ENCODE measurements at places on chromosomes 2 and 18.

GRCh38 chr2:232458051-232458660 lies 2.2 kb downstream of the ALPI start:
- DNase-seq = no peak

- peak; percentile 99 for DNase-seq
These were observed 574 bp upstream of the NCL start for GRCh38 chr2:231464576-231465540.

DNA sequence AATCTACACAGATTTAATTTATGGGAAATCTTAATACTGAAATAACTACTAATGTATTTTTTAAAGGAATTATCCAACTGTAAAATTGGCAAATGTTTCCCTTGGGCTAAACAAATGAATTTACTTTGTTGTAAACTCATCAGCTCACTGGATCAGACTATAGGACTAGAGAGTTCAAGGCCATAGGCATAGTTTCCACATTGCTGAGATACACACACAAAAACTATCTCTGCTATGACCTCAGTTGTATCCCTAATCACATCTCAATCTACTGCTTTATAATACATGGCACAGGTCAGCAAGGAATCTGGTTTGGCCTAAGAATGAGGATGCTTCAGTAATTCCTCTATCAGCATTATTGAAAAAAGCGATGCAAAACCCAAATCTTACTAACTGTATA lies 101.1 kb upstream of the SLC39A10 start:
- no peak for DNase-seq

- no peak for DNase-seq
These were observed 114.7 kb downstream of the TNS1 start for GRCh38 chr2:217887841-217888701.

DNA sequence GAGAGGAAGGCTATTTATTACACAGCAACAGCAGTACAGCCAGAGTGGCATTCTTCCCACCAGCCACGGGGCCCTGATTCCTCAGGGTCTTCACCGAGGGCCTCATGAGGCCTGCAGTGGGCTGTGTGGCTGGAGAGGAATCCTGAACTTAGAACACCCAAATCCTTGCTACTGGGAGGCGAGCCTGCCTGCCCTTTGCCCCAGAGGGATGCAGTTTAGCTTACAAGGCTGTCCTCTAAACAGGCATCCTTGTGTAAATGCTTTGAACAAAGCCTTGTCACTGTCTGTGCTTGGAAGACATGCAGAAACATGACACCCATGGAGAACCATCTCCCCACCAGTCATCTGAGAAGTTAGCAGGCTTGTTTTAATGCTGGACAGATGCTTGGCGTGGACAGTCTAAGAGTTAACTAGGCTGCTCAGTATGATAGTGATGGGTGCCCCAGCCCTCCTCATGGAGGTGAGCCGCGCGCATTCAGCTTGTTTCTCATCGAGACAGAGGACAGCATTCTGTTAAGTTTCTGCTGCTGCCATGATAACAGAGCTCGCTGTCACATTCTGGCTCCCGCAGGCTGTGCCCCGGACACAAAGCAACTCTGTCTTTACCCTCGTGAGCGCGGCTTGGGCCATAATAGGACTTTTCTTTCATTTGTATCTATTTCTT lies 42.9 kb downstream of the ADI1 start:
- peak; percentile 39 for DNase-seq
